Neural crest cell (in vitro differentiated cells): ENCODE measurements at places on chromosomes 2 and 18.

DNA sequence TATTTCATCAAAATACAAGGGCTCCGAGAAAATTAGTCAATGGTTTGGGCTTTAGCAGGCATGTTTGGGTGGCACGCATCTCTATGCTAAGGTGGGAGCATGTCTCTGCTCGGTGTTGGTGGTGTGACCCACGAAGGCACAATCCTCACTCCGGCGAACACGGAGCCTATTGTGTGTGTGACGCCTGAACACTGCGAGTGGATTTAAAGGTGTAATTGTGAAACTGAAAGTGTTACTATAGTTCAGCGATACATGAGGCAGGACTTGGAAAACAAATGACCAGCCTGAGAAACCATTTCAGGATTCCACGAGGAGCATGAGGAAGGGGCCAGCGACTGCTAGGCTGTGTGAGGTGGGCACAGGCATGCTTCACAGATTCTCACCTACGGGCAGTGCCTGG lies 41.7 kb upstream of the LDLRAD4 start:
- no peak for DNase-seq

DNA sequence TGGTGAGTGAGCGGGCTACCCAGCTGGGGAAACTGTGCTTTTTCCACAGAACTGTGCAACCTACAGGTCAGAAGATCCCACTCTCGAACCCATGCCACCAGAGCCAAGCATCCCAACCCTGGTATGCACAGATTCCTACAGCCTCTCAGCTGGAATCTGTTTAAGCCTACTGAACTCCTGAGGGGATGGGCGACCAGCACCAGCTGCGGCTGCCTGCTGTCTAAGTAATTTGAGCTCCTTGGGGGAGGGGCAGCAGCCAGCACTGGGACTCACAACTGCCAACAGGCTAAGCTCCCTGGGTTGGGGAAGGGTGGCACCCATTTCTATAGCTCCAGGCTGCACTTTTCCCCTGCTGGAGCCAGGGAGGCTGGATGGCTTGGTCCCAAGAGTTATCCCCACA lies 11.8 kb downstream of the CYP27C1 start:
- DNase-seq: no peak

DNA sequence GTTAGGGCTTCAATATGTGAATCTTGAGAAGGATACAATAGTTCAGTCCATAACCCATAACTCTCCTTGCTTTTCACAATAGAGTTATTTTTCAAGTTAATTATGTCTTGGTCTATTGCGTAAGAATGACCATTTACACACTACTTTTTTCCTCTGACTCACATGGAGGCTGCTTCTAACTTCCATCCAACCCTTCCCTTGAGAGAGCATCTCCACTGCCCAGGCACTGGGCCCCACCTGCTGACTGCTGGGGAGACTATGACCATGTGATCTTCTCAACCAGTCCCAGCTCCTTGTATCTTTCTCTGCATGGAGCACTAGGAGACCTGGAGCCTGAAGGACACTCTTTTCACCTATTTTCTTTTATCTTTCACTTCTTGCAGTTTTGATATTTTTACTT lies 251.5 kb downstream of the GPD2 start:
- no peak for DNase-seq

GRCh38 chr18:34709750-34710441 lies at the start of gene DTNA:
DTNA (plus strand) TSS chr18:34710298; CDS start chr18:34755977, 45,679 bp downstream.
- DNase-seq: no peak

GRCh38 chr2:127589358-127589757 lies 53.9 kb downstream of the MYO7B start:
- DNase-seq: no peak

DNA sequence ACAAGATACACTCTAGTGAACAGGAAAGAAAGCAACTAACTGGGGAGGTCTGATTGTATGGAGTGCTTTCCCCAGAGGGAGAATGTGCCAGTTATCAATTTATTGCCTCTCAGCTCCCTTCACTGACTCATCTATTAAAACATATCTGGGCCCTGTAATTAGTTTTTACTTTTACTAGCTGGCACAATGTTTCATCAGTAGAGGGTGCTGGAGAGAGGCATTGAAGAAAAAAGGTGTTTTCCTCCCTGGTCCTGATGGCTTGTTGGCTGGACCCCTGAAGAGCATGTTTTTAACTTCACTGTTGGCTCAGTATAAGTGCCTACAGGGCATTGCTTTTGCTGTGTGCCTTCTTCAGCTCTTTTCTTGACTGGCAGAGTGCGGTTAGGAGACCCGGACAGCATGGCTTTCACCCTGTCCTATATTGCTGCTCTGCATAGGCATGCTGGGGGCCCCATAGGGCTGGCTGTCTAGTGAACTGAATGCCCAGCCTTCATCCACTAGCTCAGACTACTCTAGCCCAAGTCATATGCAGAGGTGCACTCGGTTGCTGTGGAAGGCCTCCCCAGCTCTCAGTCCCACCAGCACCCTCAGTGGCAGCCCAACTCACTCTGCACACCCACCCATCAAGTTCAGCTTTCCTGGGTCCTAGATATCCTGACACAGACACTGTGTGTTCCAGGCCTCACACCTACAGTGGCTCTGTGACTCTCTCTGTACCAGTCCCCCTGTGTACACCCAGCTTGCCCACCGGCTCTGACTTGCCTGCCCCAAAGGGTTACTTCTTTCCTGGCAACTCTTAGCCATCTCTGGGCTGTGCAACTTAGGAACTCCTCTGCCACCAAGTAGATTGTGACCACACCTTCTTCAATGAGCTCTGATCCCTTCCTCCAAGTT lies 62.3 kb upstream of the ACYP2 start:
- no peak for DNase-seq

DNA sequence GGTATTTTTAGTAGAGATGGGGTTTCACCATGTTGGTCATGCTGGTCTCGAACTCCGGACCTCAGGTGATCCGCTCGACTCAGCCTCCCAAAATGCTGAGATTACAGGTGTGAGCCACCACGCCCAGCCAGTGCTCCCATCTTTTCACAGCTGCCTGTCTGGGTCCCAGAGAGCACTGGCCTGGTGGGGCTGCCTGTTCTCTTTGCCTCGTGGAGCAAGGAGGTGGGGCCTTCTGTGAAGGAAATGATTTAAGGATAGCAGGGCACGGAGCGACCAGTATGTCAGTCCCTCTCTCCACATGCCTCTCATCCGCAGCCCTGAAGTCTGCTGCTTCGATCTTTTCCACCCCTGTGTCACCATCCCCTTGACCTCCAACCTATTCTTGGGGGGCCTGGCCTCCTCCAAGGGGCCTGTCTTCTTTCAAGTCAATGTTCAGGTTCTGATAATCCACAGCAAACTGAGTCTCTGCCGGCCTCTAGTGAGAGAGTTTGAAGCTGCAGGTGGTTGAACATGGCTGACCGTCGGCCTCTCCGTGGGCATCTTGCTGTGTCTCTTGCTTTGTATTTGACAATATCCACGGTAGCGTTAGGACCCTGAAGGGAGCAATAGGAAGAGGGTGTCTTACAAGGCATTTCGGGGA lies 28.2 kb upstream of the GIGYF2 start:
- DNase-seq: peak; percentile 9

DNA sequence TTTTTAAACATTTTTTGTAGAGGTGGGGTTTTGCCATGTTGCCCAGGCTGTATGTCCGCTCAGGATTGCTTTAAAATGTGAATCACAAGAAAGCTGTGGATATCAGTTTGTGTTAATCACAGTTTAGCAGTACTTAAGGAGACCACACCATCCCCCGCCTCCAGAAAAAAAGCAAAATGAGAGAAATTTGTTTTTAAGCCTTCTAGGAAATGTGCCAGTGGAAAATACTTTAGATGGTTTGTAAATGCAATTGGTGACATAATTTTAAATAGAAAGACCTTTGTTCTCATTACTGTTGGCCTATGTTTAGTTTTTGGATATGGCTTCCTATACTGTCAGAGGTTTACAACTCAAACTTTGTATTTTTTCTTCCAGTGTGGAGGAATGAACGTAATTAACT lies 27.0 kb downstream of the GCA start:
- no peak for DNase-seq

- no peak for DNase-seq
Measured at GRCh38 chr2:207241198-207241597, 75.5 kb upstream of the KLF7 start.

GRCh38 chr2:47288864-47289263 lies 114.1 kb upstream of the MSH2 start:
- DNase-seq: no peak

DNA sequence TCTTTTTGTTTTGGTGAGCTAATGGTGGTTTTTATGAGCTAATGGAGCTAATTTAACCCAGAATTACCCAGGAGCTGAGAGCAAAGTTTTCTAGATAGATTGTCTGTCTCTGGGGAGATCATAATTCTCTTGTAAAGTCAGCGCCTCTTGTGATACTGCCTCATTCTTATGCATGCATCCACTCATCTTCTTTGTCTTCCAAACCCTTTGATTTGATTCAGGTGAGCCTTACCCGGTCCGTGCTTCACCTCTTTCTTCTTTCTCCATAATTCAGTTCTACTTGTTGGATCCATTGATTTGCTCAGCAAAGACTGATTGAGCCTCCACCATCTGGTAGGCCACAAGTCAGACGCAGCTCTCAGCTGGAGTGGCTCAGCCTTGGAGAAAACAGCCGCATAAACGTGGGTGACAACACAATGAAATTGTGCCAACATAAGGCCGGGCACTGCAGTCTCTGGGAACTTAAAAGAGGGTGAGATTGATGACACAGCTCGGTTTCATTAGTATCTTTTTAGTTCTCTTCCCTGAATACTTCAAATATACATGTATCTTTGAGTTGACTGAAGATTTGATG lies 158.5 kb upstream of the SH3BP4 start:
- no peak for DNase-seq

- DNase-seq: no peak
Measured at GRCh38 chr2:26292646-26293045, 47.9 kb downstream of the HADHB start.

- DNase-seq: no peak
Measured at GRCh38 chr2:176468457-176469113, 199.3 kb downstream of the MTX2 start.

- no peak for DNase-seq
Measured at GRCh38 chr2:70188460-70188859, 2.4 kb downstream of the C2orf42 start.

DNA sequence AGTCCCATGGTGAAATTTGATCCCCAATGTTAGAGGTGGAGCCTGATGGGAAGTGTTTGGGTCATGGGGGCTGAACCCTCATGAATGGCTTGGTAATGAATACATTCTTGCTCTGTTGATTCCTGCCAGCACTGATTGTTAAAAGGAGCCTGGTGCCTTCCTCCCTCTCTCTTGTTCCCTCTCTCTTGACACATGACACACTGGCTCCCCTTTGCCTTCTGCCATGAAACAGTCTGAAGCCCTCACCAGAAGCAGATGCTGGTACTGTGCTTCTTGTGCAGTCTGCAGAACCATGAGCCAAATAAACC lies 30.6 kb upstream of the EPC2 start:
- DNase-seq: no peak

- no peak for DNase-seq
Measured at GRCh38 chr2:37020212-37020886, 54.0 kb upstream of the STRN start.

GRCh38 chr2:23595601-23596251 lies 210.7 kb downstream of the KLHL29 start:
- DNase-seq: peak; percentile 41

GRCh38 chr2:99398303-99398702 lies 61.1 kb downstream of the EIF5B start:
- no peak for DNase-seq

- DNase-seq: no peak
Measured at GRCh38 chr2:21372654-21373053, 248.9 kb downstream of the TDRD15 start.

DNA sequence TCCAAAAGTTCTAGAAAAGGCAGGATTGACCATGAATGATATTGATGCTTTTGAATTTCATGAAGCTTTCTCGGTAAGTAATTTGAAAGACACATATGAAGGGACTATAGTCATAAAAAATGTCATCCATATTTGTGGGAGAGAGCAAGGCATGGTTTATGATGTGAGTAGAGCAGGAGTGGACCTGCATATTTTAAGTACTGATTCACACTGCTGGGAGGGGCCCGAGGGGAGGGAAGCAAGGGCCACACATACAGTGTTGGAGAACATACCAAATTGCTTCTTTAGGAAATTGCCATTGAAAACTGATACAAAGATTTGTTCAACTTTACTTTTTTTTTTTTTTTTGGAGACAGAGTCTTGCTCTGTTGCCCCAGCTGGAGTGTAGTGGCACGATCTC lies 39.4 kb downstream of the HADHB start:
- DNase-seq: no peak

- DNase-seq: no peak
Measured at GRCh38 chr18:52553441-52553840, 213.4 kb downstream of the DCC start.

DNA sequence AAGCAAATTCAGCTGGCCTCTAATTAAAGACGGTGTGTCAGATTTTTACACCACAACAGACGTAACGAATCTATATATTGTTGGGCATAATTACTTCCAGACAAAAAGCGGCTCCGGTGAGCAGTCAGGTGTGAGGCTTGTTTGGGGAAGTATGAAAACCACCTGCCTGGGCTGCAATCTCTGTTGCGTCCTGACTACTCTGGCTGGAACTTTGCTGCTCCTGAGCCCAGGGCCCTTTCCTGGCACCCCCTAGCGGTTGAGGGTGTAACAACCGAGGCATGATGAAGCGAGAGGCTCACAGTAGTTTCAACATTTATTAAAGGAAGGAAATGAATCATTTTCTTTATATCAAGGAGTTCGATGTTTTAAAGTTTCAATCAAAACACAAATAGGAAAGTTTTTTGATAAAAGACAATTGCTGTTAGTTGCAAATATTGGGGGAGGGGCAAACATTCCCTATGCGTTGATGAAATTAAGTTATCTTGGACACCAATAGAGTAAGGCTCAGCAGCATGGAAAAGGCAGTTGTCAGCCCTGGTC lies 10.6 kb upstream of the ITGB6 start:
- DNase-seq: peak; percentile 71

GRCh38 chr2:189483571-189483970 lies 42.3 kb downstream of the WDR75 start:
- no peak for DNase-seq
